ENCODE measurements at places on chromosomes 11 and 22. TPM values are rescaled to one million over a fixed set of nuclear protein-coding genes. Genes with fewer than 3 reads are reported as not detected.

DNA sequence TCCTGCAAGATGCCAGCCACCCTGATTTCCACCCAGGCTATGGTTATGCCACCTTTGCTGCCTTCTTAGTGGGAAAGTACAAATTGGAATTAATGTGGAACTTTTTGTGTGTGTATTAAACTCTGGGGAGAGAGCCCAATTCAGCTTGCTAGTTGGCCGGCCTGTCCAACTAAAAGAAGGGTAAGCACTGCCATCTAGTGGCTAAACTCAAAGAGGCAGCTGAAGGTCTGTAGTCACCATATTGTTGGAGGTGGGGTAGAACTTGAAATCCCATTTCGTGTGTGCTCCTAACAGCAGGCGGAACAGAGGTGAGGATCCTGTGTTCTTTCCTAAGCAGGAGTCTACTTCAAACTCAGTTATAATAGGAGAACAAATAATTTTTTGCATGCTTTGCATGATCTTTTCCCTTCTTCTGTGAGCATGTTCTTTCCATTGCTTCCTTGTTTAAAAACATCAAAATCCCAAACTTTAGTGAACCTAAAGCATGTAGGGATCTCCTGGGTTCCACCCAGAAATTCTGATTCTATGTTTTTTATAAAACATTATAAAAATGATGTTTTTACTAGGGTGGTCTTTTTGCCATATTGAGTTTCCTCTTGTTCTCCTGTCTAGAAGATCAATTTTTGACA lies 138.8 kb upstream of the SORL1-AS1 start:
- H3K4me3 ChIP-seq, result no peak overlapping the region
- no peak overlapping the region for H3K27ac ChIP-seq
- H3K4me1 ChIP-seq, result no peaks in the 10 kb centered on the region
- DNase-seq, result peak; percentile 88
- H3K36me3 ChIP-seq, result peaks cover 30% of the 10 kb centered on the region

ACRV1 gene
- total RNA-seq, result not detected

MS4A18 gene
- not detected for total RNA-seq

CARNS1 gene
- total RNA-seq, result 1.2 TPM

CNIH2 gene
- 3.4 TPM for total RNA-seq

Measured in lung (tissue), 17 donors.